HuH-7.5 (cell line): ENCODE measurements at places on chromosomes 5 and 9.

DNA sequence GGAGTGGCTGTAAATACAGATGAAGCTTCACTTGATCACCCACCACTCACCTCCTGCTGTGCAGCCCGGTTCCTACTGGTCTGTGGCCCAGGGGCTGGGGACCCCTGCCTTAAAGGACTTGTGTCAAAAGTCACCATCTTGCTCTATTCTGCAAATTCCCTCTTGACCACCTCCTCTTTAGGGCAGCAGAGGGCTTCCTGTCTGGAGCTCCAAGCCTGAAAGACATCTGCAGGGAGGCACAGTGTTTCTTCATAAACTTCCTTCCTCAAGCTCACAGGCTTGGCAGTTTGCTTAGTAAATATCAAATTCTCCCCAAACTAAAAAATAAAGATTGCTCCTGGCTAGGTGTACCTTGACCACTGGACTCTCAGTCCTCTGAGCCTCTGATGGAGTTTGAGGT is 104.4 kb downstream of the FRMD3 start:
- no peak for DNase-seq

GRCh38 chr5:11719888-11720481 is 184.3 kb downstream of the CTNND2 start:
- DNase-seq: no peak

DNA sequence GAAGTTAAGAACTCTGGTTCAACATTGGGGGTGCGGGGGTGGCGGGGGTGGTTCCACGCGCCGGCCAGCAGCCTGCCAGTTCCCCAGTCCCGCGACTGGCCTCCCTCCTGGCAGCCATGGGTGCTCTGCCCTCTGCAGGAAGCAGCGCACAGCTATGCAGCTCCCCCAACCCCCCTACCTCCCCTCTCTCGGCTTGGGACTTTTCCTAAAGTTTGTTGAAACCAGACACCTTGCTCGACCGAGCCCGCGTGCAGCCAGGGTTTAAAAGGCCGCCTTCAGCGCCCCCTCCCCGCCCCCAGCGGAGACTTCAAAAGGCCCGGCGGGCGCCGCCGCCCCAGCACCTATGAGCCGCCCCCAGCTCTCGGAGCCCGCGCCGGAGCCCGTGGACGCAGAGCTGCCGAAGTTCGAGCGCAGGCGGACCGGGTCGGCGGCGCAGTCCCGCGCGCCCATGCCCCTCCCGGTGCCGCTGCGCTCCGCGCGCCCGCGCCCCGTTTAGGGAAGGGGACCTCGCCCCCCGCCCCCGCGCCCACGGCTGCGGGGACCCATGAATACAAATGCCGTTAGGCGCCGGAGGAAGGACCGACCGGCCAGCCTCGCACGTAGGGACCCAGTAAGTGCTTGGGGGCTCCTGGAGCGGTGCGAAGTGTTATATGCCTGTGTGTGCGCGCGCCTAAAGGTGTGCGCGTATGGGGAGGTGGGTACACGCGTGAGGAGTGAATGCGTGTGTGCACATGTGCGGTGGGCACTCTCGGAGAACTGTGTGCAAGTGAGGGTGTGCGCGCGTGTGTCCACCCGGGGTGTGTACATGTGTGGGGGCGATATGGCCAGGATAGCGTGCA is 1.4 kb upstream of the COL27A1 start:
- peak; percentile 85 for DNase-seq

DNA sequence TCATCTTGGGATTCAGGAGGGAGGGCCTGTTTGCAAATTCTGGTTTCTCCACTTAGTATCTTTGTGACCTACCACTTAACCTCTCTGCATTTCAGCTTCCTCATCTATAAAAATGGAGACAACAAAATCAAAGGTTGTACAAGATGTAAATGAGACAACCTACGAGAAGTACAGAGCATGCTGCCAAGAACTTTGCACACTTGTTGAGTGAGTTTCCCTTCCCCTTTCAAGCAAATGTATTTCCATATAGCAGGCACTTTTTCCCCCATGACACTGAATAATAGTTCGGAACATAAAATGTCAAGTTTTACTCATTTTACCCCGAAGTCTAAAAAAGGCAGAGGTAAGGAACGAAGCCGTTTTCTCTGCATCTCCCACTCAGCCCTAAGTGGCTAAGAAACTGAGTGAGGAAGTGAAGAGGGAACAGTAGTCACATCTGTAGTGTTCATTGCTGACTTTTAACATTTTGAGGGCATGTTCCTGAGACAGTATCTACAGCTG is 159.0 kb downstream of the TLE1 start:
- DNase-seq: no peak

- no peak for DNase-seq
These were observed 111.2 kb downstream of the ADAMTS2 start for GRCh38 chr5:179233909-179234562.

DNA sequence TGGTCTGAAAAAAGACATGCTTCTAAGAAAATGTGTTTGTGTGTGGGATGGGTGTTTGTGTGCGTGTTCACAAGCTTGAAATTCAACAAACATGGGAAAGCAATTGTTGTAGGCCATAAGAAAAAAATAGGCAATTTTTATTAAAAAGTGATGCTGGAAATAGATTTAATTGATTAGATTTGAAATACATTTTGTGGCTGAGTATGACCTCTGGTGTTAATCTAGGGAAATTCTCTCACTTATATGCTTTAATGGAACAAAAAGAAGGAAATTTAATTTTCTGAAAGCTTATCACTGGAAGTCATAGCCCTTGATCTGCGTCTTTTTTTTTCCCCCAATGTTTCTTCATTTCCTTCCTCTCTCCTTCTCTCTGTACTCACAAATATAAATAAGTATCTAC is 3.5 kb upstream of the KCNN2 start:
- DNase-seq: no peak

GRCh38 chr5:65916066-65916465 is 10.3 kb upstream of the ERBIN start:
- no peak for DNase-seq

- no peak for DNase-seq
These were observed 140.2 kb downstream of the HSD17B3 start for GRCh38 chr9:96161819-96162218.

- no peak for DNase-seq
These were observed 58.3 kb downstream of the SPOCK1 start for GRCh38 chr5:137440795-137441194.

DNA sequence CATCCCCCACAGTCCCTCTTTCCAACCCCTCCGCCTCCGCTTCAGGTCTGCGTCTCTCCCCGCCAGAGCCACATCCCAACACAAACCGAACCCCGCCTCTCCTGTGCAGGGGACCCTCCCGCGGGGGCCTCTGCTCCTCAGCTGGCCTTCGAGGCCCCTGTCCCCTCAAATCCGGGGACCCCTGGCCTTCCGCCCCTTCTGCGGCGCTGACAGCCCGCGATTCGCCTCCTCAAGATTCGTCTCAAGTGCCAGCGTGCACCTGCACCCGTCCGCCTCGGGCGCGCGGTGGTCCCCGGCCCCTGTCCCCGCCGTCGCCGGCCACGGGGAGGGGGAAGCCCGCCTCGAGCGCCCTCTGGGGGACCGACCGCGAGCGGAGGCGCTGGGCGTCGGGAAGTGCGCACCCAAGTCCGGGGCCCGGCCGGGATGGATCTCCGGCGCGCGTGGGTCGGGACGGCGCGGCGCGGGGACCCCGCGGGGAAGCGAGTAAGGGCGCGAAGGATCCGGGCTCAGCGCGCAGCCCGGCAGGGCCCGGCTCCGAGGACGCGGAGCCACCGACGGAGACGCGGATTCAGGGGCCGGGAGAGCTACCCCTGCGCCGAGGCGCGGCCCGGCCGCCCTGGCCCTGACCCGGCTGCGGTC is 623 bp downstream of the FLT4 start:
- no peak for DNase-seq

DNA sequence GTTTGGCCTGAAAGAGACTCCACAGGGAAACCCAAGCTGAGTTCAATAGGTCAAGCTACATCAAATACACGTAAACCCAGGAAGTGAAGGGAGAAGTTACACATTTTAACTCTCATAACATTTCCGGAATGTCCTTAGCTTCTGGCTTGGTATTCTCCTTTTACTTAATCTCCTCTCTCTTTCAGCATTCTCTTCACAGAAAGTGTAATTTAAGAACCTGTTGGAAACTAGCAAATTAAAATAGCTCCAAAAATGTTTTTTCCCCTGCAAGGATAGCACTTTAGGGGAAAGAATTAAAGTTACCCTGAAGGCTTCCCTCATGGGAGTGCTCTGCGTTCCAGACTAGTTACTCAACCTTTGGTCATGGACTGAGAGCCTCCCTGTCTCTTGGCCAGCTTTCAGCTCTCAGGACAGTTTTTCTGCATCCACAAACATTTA is 292.7 kb upstream of the TARS1 start:
- peak; percentile 10 for DNase-seq

DNA sequence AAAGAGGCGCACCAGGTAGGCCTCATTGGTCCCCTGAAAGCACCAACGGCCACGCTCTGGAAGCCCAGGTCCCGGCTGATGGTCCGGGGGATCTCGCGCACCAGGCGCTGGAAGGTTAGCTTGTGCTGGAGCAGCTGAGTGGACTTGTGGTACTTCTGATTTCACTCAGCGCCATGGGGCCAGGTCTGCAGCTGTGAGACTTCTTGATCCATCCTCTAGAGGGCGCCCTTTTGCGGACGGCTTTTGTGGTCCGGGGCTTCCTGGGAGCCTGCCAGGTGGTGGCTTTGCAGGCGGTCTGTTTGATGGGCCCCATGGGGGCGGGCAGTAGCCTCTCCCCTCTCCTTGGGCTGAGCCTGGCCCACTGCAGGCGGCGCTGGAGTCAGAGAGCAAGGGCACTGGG is 10.4 kb downstream of the TAF11L12 start:
- DNase-seq: no peak

- no peak for DNase-seq
These were observed 69.4 kb upstream of the ADAMTSL1 start for GRCh38 chr9:18404434-18405029.

DNA sequence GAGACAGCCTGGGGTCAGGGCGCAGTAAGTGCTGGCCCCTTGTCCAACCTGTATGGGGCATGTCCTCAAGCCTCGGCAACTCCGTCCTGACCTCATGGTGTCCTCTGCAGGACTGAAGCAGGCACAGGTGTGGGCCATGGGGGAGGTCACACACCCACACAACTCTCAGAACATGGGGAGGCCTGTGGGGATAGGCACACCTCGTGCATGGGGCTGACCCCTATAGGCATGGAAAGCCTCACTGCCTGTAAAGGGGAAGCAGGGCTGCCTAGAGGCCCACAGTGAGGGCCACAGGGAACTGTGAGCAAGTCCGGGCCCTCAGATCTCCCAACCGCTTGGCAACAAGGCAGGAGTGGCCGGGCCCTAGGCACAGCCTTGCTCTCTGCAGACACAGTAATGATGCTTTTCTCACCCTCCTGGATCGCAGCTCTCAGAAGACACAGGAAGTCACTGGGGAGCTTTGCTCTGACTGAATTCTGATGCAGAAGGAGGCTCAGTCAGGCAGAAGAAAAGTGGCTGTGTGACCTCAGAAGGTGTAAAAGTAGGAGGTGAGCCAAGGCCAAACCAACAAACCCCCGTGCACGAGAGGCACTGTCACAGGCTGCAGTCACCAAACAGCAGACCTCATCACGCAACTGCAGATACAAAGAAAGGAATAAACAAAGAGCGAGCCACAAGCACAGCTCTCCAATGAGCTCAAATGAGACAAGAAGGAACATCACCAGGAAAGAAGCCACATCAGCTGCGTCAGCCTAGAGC is 5.4 kb downstream of the IPPK start:
- no peak for DNase-seq

- DNase-seq: no peak
These were observed 301.5 kb upstream of the ARRDC3 start for GRCh38 chr5:91684625-91685024.

- no peak for DNase-seq
These were observed 9.9 kb upstream of the PHYHD1 start for GRCh38 chr9:128910906-128911305.

DNA sequence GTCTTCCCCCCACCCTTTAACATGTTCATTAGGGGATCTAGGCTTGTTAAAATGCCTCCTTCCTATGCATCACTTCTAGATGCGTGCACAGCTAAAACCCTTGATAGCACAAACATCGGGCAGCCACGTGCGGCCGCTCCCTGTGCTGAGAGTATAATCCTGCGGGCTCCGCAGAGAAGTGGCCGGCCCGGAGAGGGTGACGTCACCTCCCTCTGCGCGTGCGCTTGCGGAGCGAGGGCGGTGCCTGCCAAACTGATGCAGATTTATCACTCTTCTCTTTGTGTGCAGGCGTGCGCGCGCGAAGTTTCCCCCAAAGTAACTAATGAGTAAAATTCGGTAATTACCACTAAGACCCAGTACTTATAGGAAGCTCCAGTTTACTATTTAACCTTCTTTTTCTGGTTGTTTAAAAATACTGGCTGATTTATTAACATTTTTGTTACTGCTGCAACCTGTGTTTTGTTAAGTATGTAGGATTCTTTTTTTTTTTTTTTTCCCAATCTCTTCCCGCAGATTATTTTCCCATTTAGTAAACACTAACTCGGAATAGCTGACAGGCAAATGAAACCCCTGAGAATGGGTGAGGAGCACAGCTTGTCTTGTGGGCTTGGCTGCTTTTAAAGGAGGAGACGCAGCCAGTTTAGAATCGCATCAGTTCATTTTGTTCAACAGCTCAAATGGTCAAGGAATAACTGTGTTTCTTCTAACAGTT is 121.6 kb downstream of the TRIO start:
- DNase-seq: peak; percentile 53

DNA sequence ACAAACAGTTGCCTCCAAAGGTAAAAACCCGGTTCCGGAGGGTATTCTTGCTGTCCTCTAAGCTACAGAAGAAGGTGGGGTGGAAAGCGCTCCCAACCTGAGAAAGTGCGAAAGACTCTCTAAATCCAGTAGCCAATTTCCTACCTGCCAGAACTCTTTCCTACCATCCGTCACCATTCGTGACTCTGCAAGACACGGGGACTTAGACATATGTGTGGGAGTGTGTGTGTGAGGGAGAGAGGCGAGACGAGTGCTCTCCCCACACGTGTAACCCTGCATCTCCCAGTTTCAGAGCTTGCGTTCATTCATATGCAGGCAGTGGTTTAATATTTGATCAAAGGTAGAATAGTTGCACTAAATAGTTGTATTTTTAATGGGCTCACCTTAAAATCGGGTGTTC is 473 bp upstream of the GABRA1 start:
- no peak for DNase-seq

DNA sequence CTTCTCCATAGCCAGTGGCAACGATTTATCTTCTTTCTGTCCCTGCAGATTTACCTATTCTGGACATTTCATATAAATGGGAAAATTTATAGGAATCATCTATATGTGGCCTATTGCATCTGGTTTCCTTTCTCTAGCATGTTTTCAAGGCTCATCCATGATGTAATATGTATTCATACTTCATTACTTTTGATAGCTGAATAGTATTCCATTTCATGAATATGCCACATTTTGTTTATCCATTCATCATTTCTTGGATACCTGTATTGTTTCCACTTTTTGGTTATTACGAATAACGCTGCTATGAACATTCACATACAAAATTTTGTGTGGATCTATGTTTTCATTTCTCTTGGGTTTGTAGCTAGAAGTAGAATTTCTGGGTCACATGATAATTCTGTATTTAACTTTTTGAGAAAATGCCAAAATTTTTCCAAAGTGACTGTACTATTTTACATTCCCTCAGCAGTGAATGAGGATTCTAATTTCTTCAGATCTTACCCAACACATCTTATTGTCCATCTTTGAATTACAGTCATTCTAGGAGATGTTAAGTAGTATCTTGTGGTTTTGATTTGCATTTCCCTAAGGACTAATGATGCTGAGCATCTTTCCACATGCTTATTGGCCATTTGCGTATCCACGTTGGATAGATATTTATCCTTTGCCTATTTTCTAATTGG is 3.6 kb downstream of the IARS1 start:
- no peak for DNase-seq
